ENCODE measurements at places on chromosomes 7 and 10. TPM values are rescaled to one million over a fixed set of nuclear protein-coding genes. Genes with fewer than 3 reads are reported as not detected.

The CALHM1 gene
- not detected for total RNA-seq

- H3K27ac ChIP-seq = no peak overlapping the region
- no peak for DNase-seq
- no peak overlapping the region for H3K4me3 ChIP-seq
- H3K36me3 ChIP-seq = no peaks in the 10 kb centered on the region
- H3K27me3 ChIP-seq = no peaks in the 10 kb centered on the region
These were observed 74.1 kb upstream of the PRKG1 start for GRCh38 chr10:51000164-51000563.

The CFAP58 gene
- 0.16 TPM for total RNA-seq

- H3K4me1 ChIP-seq = no peaks in the 10 kb centered on the region
- no peaks in the 10 kb centered on the region for H3K36me3 ChIP-seq
- no peak for DNase-seq
These were observed 517.0 kb downstream of the INHBA start for GRCh38 chr7:41185851-41186250.

DNA sequence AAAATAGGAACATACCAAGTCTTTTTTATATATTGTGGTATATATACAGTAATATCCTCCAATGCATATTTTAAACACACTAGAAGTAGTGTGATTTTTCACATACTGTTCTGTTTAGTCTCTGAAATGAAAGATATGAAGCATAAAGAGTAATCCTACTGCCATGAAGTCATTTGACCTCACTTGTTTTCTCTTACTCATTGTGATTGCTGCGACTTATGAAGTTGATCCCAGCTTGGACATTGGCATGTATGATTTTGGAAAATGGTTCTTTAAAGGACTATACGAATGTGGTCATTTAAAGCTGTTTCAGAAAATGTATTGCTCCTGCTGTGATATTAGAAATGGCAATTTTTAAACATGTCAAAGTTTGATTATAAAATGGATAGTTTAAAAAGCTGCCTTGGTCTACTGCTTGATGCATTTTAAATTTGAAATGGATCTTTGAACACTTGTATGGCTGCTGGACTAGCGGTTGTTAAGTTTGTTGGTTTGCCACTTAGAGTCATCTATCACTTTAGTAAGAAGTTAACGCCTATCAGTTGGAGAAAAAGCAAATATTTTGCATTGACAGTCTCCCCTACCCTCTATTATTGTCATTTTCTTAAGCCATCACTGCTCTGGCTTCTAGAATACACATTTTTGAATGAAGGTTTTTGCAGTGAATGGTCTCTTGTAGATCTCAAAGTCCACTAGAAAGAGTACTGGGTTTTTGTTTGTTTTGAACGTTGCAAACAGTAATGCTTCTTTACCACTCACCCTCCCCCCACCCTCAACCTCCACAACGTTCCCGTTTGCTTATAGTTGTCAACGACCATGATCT, 881 bp upstream of the PCGF5 start:
- H3K36me3 ChIP-seq = no peaks in the 10 kb centered on the region
- H3K4me3 ChIP-seq = peak overlapping the region; percentile 96
- no peak for DNase-seq
- H3K27ac ChIP-seq = peak overlapping the region; percentile 94

The MEOX2 gene
- total RNA-seq = 19.7 TPM

The PCDH15 gene
- not detected for total RNA-seq

- no peaks in the 10 kb centered on the region for H3K4me1 ChIP-seq
- DNase-seq = peak; percentile 56
- no peaks in the 10 kb centered on the region for H3K36me3 ChIP-seq
- peak overlapping the region; percentile 55 for H3K27ac ChIP-seq
These were observed 116.7 kb downstream of the VIPR2 start for GRCh38 chr7:159027789-159028507.

The MINDY3 gene
- 38.3 TPM for total RNA-seq

The LOXL4 gene
- 26.1 TPM for total RNA-seq

The CUZD1 gene
- 0.98 TPM for total RNA-seq

- H3K4me1 ChIP-seq = no peaks in the 10 kb centered on the region
- H3K27ac ChIP-seq = no peak overlapping the region
- no peak for DNase-seq
- H3K4me3 ChIP-seq = no peak overlapping the region
These were observed 25.9 kb downstream of the TRDMT1 start for GRCh38 chr10:17175551-17175950.

GRCh38 chr7:49635800-49636199, 137.6 kb upstream of the VWC2 start:
- no peaks in the 10 kb centered on the region for H3K27me3 ChIP-seq
- no peaks in the 10 kb centered on the region for H3K36me3 ChIP-seq
- DNase-seq = no peak
- H3K27ac ChIP-seq = no peak overlapping the region

DNA sequence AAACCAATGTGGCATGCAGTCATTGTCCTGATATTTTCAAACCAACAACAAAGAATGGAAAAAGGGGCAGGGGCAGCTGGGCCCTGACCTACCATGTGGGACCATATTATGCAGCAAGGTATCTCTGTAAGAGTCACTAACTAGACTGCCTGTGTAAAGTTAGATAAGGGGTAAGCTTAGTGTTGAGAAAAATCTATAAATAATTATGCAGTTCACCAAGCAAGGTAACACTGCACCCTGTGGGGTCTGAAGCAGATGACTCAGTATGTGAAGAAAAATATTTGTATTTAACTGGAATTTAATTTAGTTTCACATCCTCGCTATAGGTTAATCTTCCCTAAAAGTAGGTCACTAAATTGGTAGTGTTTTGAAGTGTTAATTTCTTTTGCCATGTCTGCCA, 99.3 kb downstream of the PPP1R3A start:
- H3K36me3 ChIP-seq = no peaks in the 10 kb centered on the region
- H3K4me1 ChIP-seq = no peaks in the 10 kb centered on the region
- no peak overlapping the region for H3K4me3 ChIP-seq
- DNase-seq = no peak
- no peaks in the 10 kb centered on the region for H3K27me3 ChIP-seq
- no peak overlapping the region for H3K27ac ChIP-seq

The DMTF1 gene
- total RNA-seq = 118 TPM

The REPIN1 gene
- 68.2 TPM for total RNA-seq
